CD4-positive, alpha-beta T cell treated with Interleukin-10 for 1 hour (primary cell): ENCODE measurements at places on chromosomes 3 and 15.

- DNase-seq, result peak; percentile 82
Measured at GRCh38 chr3:39267631-39268548, 11.9 kb downstream of the CX3CR1 start.

DNA sequence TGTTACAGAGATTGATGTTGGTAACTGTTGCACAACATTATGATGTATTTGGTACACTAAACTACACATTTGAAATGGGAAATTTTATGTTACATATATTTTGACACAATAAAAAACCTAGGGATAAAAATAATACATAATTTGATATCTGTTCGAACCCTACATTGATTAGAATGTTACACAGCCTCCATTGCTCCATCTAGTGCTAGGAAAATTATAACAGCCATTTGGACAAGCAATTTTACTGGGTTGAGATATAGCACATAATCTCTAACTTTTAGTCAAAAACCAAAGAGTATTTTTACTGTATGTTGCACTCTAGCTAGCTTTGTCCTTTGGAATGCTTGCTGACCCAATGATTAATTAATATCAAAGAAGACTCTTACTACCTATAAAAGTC is 108.1 kb downstream of the LSAMP start:
- no peak for DNase-seq

DNA sequence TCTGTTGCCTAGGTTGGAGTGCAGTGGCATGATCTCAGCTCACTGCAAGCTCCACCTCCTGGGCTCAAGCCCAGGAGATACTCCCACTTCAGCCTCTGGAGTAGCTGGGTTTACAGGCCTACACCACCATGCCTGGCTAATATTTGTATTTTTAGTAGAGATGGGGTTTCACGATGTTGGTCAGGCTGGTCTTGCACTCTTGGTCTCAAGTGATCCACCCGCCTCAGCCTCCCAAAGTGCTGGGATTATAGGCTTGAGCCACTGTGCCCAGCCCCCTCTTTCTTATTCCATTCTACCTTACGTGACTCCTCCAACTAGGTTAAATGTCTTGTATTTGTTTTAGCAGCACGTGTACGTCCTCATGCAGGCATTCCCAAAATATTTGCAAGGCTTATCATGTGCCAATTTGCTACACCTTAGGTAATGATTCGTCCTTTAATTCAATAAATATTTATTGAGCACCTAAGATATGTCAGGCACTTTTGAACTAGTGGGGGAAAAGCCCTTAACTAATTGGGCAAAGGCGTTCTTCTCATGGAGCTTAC is 14.9 kb upstream of the MAGI1 start:
- no peak for DNase-seq

DNA sequence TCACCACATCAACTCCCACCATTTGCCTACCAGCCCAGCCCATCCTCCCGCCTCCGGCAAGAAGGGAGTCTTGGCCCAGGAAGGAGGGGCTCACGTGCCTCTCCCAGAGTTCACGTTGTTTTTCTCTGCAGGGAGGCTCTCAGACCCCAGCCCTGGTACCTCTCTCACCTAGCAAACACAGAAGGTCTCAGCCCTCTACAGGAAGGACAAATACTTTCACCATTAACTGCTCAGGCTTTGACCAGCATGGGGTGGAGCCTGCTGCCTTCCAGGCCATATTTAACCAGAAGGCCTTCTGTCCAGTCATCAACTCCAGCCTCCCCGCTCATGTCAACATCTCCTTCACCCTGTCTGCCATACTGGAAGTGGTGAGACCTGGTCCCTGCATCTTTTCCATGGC is 19.0 kb upstream of the HTR3E start:
- DNase-seq, result no peak

GRCh38 chr3:39192490-39193092 is at the start of gene XIRP1:
XIRP1 (minus strand) TSS chr3:39192595; CDS start chr3:39189445, 3,150 bp downstream.
- DNase-seq, result no peak

- DNase-seq, result no peak
Measured at GRCh38 chr15:52021892-52022540, 3.0 kb downstream of the MAPK6 start.

GRCh38 chr15:62850791-62851291 is 191.7 kb upstream of the TPM1 start:
- DNase-seq, result no peak

DNA sequence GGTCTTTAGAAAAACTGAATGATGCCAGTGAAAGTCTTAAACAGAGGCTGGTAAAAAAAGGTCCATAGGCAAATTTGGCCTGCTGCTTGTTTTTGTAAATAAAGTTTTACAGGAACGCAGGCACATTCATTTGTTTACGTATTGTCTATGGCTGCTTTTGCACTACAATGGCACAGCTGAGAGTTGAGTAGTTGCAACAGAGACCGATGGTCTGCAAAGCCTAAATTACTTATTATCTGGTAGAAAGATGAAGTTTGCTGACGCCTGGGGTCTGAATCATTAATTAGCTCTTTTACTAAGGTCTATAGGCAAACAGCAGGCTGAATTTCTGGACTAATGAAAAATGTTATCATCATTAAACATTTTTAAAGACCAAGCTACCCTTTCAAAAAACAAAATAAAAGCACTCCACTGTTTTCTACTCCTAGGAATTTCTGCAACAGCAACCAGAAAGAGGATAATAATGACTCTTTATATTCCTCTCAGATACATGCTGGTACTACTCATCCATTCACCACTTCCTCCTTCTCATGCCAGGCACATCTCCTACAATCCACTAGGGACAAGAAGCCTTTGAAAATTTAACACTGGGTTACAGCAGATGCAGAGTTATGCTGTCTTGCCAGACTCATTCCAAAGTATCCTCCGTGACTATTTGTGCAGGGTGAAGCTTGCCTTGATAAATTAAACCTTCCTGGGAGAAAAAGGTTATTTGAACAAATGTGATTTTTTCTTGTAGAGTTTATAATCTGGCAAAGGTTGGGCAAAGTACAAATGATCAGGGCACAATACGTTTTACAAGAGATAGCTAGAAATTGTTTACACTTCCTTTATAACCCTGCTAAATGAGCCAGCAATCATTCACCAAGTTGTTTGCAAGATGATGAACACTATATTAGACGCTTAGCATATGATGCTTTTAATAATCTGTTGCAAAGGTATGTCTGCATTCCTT is 6.0 kb downstream of the GATM start:
- no peak for DNase-seq

- DNase-seq, result no peak
Measured at GRCh38 chr15:53328341-53328740, 431.1 kb downstream of the WDR72 start.

DNA sequence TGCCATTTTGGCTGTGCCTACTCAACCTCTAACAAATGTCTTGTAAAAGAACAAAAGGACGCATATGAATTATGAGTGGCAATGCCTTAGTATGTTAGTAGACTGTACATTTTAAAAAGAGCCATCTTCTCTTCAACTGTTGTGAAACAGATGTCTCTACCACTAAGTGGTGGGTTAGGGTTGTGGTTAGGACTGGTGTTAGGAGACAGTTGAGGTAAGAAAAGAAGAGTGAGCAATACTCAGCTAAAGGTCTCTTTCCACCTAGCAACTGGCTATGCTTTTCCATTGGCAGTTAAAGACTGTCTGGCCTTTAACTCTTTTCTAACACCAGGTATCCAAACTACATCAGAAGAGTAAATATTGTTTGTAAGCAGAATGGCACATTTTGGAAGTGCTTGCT is 221.7 kb upstream of the TBC1D5 start:
- no peak for DNase-seq

GRCh38 chr3:161107311-161107710 is 2.2 kb upstream of the B3GALNT1 start:
- no peak for DNase-seq

GRCh38 chr3:135916310-135916709 is 49.2 kb upstream of the PPP2R3A start:
- DNase-seq, result no peak

GRCh38 chr3:123376451-123377242 is 72.2 kb downstream of the ADCY5 start:
- DNase-seq, result no peak

GRCh38 chr3:87044409-87044808 is 53.5 kb upstream of the VGLL3 start:
- DNase-seq, result no peak

DNA sequence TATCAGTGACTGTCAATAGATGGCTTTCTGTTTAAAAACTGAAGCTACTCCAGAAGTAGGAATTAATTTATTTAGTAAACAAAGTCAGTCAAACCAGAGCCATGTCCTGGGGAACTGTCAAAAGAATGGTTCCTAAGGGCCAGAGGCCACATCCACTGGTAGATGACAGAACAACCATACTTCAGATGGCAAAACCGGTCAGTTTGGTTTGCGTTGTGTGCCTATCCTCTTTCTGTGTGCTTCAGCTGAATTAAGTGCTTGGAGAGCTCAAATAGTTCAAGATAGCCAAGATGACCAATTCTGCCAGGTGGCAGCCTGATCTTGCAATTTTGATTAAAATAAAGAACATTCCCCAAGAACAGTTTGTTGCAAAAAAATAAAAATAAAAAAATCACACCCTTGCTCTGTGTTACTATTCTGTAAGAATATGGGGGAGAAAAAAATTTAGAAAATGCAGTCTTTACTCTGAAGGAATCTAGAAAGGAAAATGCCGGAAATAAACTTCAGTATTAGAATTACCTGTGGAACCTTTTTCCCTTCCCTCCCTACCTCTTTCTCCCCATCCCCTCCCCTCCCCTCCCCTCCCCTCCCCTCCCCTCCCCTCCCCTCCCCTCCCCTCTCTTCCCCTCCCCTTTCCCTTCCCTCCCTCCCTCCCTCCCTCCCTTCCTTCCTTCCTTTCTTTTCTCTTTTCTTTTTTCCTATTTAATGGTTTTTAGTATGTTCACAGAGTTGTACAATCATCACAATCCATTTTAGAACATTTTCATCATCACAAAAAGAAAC is 2.5 kb downstream of the MAP3K13 start:
- DNase-seq, result no peak

GRCh38 chr3:194688946-194689345 is 3.3 kb downstream of the FAM43A start:
- DNase-seq, result no peak

GRCh38 chr3:58496206-58496857 is 4.4 kb downstream of the KCTD6 start:
- no peak for DNase-seq
